ENCODE measurements at places on chromosomes 16 and 17.

DNA sequence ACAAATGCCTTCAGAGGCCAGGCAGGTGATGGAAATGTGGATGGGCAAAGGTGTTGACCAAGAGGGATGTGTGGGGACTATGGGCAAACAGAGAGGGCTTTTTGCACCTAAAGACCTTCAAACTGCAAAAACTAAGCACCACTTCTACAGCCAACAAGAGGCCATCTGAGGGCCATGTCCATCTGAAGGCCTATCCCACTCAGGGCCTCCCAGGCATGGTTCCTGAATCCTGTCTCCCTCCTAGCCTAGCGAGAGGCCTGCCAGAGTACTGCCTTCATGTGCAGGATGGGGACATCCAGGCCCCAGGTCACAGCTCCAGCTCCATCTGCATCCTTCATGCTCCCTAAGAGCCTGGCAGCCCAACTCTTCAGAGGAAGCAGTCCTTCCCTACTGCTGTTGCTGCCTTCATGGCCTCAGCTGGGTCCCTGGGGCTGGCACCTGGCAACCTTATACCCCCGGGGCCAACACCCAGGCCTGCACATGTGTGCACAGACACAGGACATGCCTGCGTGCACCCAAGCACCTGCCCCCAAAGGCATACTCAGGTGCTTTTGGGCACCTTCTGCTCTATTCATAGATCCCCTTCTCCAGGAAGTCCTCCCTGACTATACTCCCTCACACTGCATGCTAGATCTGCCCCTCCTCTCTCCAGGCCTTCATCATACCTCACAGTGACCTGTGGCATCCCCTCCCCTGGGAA is 95.2 kb downstream of the C16orf78 start:
- DNase-seq, result no peak

- DNase-seq, result no peak
Measured at GRCh38 chr16:12079412-12079965, 103.0 kb downstream of the SNX29 start.

GRCh38 chr16:64356267-64356666 is 765.6 kb downstream of the CDH11 start:
- DNase-seq, result no peak

- no peak for DNase-seq
Measured at GRCh38 chr17:10626390-10626789, 30.7 kb downstream of the MYH3 start.

DNA sequence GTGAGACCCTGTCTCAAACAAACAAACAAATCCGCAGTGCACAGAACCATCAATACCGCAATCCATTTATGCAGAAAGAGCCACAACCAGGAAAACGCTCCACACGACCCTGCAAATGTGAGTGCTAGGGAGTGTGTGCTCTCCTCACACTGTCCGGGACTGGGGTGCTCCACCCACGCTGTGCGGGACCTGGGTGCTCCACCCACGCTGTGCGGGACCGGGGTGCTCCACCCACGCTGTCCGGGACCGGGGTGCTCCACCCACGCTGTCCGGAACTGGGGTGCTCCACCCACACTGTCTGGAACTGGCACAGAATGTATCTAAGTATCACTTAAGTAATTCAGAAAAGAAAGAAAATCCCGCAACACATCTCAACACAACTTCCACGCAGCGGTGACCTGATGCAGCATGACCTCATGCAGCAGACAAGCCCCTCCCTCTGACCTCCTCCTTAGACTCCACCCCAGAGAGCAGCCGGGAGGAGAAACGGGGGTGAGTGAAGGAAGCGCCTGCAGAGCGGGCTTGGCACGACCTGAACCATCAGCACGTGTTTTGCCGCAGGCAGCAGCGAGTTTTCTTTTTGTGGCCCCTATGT is 38.5 kb downstream of the ZNF276 start:
- no peak for DNase-seq

DNA sequence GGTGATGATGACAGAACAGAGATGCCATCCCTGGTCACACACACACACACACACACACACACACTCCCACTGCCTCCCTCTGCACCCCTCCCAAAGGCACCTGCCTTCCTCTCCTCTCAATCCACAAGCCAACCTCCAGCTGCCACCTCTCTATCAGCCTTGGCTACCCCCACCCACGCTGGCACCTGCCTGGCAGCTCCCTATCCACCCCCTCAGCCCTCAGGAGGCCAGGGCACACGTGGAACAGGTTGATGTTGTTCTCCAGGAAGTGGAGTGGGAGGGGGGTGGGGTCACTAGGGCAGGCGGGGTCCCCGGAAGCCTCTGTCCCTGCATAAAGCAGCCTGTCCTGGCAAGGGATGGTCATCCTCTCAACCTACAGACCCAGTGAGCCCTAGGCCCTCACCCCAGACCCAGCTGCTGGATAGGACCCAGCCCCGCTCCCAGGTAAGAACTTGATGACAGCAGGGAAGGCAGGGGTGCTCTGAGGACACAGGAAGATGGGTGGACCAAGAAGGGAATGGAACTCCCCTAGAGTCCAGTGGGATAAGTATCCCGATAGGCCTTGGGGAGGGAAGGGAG is at the start of gene GSDMA:
Gene GSDMA (plus strand): TSS at position 363 of the 579 bp plus-strand sequence. CDS start 2,684 bp downstream, outside the sequence.
- no peak for DNase-seq

GRCh38 chr16:4869147-4869805 is 22.0 kb downstream of the UBN1 start:
- DNase-seq, result no peak

DNA sequence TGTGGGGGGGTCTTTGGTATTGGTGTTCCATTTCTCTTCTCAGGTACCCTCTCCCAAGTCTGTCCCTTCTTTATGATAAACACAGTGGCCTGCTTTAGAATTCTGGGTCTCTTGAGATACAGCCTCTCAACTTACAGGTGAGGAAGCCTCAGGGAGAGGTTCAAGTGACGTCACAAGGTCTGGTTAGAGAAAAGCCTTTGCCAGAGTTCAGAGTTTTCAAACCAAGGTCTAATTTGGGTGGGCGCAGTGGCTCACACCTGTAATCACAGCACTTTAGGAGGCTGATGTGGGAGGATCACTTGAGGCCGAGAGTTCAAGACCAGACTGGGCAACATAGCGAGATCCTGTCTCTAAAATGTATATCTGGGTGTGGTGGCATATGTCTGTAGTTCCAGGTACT is 2.1 kb downstream of the IRF8 start:
- DNase-seq, result no peak

- no peak for DNase-seq
Measured at GRCh38 chr16:49654425-49654824, 201.5 kb downstream of the ZNF423 start.

DNA sequence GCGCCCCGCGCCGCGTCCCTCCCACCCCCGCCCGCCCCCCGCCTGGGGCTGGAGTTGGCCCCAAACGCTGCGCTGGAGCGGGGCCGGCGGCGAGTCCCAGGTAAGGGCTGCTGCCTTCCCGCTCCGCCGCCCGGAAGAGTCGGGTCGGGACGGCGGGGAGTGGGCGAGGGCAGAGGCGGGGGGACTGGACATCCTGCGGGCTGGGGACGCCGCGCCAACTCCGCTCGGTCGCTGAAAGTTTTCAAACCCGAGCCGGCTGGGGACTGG is 469 bp downstream of the GPRC5C start:
- no peak for DNase-seq

- DNase-seq, result no peak
Measured at GRCh38 chr17:17494870-17495535, 1.2 kb downstream of the RASD1 start.

DNA sequence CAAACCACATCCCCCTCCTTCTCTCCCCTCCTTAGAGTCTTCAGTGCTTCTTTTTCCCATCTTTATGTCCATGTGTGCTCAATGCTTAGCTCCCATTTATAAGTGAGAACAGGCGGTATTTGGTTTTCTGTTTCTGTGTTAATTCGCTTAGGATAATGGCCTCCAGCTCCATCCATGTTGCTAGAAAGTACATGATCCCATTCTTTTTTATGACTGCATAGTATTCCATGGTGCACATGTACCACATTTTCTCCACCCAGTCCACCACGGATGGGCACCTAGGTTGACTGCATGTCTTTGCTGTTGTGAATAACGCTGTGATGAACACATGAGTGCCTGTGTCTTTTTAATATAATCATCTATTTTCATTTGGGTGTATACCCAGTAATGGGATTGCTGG is 44.3 kb downstream of the SLC39A11 start:
- no peak for DNase-seq

GRCh38 chr16:89402962-89403361 is 87.4 kb downstream of the ANKRD11 start:
- DNase-seq, result no peak

DNA sequence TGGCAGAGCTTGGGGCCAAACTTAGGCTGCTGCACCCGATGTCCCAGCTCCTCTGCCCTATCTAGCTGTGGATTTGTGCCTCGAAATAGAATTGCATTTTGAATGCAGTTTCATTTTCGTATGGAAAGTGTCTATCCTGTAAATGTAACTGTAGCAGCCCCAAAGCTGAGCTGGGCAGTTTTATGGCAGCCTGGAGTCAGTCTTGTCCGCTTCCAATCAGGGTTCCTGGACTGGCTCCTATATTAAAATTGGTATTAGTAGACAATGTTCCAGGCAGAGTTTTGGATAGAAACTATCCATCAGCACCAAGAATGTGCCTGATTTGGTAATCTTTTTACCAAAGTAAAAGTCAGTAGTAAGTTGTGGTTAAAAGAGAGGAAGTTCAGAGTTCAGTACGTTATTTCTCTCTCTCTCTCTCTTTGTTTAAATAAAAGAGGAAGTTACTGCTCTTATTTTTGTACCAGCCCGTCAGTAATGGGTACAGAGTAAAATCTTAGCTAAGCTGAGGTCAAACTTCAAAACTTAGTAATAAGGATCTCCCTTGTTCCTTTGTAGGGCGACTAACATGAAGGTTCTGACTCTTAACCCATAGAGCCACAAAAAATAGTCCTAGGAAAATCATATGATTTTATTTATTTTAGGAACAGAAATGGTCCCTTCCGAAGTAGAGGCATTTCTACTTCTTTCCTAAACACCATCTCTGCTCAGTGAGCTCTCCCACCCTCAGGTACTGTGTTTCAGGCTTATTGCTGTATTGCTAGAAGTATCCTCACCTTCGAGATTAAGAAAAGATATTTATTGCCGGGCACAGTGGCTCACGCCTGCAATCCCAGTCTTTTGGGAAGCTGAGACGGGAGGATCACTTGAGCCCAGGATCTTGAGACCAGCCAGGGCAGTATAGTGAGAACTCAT is 28.0 kb downstream of the PRKCB start:
- no peak for DNase-seq

DNA sequence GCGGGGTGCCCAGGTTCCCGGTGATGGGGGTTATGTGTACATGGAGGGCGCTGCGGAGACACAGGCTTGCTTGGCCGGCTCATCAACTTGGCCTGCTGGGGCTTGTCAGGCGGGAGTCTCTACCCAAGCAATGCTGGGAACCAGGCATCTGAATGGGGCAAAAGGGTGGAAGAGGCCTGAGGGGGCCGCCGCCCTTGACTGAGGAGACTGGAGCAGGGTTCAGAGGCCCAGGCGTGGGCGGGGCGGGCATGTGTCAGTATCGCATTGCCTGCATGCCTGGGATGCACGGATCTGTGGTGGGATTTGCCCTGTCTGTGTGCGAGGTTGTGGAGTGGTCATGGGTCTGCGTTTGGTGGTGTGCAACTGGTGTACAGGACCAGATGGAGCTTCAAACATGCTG is 21.1 kb downstream of the ARHGAP23 start:
- no peak for DNase-seq

- DNase-seq, result peak; percentile 10
Measured at GRCh38 chr16:85717393-85718152, 28.8 kb upstream of the GINS2 start.

DNA sequence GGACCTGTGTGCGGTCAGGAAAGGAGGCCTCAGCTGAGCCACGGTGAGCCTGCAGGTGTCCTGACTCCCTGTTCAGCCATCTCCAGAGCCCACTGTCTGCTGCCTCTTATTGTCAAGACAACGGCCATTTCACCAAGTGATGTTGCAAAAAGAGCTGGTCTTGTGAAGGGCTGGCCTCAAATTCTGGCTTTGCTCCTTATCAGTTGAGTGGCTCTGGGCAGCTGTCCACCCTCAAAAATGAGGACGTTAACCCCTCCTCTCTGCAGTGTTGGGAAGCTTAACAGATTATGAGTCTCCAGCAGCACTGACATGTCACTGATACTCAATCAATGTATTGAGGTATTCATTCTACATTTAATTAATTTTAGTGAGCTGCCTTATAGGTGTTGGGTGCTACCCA is 171.1 kb upstream of the TOX3 start:
- no peak for DNase-seq

DNA sequence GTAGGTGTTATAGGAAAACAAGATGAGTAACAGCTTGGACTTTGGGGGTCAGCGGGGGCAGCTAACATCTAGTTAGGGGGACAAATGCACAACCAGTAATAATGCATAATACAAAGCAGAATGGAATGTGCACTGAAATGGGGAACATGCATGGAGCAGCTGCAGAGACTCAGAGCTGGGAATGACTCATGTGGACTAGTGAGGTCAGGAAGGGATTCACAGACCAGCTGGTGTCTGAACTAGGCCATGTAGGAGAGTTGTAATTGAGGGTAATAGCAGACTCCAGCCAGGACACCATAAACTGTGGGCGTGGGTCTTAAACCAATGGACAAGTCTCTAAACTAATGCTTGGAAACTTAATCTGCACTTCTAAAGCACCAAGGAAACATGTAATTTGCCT is 176.8 kb upstream of the ASIC2 start:
- no peak for DNase-seq

GRCh38 chr17:2841606-2842005 is 45.4 kb downstream of the RAP1GAP2 start:
- DNase-seq, result no peak

DNA sequence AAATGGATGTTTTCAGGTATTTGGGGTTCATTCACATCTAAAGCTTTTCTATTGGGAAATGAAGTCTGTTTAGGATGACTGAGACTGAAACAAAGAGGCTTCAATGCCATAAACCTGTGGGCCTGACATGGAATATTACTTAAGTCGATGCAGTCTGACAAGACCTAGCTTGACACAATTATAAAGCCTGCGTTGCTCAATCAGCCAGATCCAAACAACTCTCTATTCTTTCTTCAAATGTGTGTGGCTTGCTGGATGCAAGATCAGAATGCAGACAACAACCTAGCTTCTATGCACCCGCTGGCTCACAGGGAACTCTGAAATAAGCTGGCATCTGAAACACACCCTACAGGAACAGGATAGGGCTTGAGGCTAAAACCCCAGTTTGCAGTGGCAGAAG is 40.0 kb downstream of the RFFL start:
- no peak for DNase-seq

GRCh38 chr17:41800601-41801373 is 11.0 kb downstream of the P3H4 start:
- DNase-seq, result no peak

DNA sequence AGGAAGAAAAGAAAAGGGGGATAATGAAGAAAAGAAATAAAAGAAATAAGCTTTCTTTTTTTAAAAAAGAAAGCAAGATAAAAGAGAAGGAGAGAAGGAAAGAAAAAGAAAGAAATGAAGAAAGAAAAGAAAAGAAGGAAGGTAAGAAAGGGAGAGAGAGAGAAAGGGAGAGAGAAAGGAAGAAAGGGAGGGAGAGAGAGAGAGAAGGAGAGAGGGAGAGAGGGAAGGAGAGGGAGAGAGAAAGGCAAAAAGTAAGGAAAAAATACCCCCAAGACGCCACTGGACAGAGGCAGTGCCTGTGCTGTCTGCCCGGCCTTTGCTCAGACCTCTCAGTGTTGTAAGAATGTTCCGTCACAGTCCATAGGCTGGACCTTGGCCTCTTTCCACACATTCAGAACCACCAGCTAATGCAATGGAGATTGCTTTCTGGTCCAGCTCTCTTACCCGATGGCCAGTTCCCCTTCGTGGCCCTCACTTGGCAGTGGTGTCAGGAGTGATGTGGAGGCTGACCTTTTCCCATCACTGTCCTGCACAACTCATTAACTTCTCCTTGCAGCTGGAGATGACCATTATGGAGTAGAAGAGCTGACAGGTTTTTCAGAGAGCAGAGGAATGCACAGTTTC is 14.3 kb upstream of the HNF1B start:
- DNase-seq, result no peak

All from activated T-helper 1 cell treated with Interleukin-2 at 50 U/mL for 16 hours (primary cell).